ENCODE measurements at places on chromosomes 12 and 14. TPM values are rescaled to one million over a fixed set of nuclear protein-coding genes. Genes with fewer than 3 reads are reported as not detected.

GRCh38 chr12:122282061-122282460 is 15.8 kb upstream of the VPS33A start:
- peak; percentile 58 for DNase-seq

EPS8 gene
- total RNA-seq, result 195 TPM

DNA sequence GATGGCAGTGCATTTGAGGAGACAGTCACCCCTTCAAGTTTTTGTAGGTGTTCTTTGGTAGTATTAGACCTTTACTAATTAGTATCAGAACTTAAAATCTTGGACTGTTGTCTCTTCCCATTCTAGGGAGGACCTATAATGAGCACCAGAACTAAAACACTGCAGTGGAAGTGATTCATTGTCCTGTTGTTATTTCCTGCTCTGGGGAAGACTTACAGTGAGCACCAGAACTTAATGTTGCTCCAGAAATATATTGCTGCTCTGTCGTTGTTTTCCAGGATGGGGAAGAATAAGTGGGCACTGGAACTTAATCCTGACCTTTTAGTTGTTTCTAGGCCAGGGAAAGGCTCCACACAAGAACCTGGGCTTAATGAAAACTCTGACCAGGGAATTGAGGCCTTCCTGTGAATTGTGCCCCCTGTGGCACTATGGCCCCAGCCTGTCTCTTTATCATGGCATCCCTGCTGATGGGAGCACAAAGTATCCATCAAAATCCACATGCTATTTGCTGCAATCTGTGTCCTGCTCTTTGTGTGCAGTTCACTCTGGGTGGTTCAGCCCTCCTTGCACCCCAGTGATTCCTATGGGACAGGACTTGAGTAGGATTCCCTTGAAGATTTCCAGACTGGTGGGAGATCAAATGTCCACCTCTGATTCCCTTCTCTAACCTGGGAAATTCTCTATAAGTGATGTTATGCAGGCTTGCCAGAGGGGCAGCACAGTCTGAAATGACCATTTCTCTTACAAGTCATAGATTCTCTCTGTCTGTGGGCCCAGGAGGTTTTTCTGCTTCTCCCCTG is 175.8 kb downstream of the PAWR start:
- no peak for DNase-seq

GRCh38 chr12:56590237-56590830 is 39.8 kb downstream of the BAZ2A start:
- peak; percentile 9 for DNase-seq

GRCh38 chr12:92110083-92110640 is 35.5 kb downstream of the BTG1 start:
- no peak for DNase-seq

GRCh38 chr14:21136024-21136423 is 19.8 kb downstream of the OR5AU1 start:
- DNase-seq, result peak; percentile 18

- peak; percentile 62 for DNase-seq
Measured at GRCh38 chr14:68363843-68364767, 428.8 kb downstream of the ZFP36L1 start.

GRCh38 chr14:37145395-37145794 is 27.0 kb downstream of the SLC25A21 start:
- peak; percentile 23 for DNase-seq

KLRK1 gene
- total RNA-seq, result not detected

NTS gene
- total RNA-seq, result not detected

NUP37 gene
- total RNA-seq, result 73.1 TPM

DNA sequence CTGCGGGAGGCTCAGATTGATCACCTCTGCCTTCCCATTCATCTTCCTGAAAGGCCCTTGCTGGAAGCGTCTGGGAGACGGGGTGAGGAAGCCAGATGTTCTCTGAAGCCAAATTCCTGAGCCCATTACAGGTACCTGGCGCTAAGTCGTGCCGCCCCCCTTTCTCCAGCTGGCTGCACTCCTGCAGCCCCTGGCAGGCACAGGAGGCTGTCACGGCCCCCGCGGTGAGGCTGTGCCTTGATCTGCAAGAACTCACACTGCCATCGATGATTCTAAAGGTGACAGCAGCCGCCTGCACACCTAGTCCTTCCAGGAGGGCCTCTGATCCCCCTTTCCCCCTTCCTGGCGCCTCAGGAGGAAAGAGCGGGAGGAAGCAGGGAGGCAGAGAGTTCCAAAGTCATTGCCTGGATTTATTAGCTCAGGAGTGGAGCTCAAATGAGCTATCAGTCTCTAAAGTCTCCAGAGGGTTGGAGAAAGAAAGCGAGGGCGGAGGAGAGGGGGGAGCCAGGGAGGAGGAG is 106.9 kb downstream of the RFLNA start:
- DNase-seq, result no peak

GRCh38 chr12:130636370-130636769 is 79.7 kb downstream of the RIMBP2 start:
- no peak for DNase-seq

DNA sequence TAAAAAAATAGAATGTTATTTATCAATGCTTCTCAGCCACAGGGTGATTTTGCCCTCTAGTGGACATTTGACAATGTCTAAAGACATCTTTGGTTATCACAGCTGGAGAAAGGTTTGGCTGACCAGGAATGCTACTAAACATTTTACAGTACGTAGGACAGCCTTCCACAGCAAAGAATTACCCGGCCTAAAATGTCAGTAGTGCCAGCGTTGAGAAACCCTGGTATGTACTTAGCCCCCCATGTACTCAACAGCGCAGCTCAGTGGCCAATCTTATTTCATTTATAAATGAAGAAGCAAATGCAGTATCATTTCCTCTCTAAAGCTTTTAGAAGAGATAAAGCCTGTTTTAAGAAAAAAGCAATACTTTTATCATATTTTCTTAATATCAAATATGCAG is 5.8 kb downstream of the MARK3 start:
- peak; percentile 48 for DNase-seq

GRCh38 chr14:75752086-75752485 is 91.0 kb downstream of the TTLL5 start:
- no peak for DNase-seq

DCN gene
- total RNA-seq, result 748 TPM

SPX gene
- total RNA-seq, result 14.4 TPM

PARPBP gene
- 13.0 TPM for total RNA-seq

MYL2 gene
- total RNA-seq, result not detected

DNA sequence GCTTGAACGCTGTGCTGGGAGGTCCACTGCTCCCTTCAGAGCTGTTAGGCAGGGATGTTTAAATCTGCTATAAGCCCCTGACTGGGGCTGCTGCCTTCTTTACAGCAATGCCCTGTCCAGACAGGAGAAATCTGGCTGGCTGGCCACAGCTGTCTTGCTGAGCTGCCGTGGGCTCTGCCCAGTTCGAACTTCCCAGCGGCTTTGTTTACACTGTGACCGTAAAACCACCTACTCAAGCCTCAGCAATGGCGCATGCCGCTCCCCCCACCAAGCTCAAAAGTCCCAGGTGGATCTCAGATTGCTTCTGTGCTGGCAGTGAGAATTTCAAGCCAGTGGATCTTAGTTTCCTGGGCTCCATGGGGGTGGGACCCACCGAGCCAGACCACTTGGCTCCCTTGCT is 35.8 kb downstream of the CKAP4 start:
- DNase-seq, result peak; percentile 30

SLC25A47 gene
- not detected for total RNA-seq

DNA sequence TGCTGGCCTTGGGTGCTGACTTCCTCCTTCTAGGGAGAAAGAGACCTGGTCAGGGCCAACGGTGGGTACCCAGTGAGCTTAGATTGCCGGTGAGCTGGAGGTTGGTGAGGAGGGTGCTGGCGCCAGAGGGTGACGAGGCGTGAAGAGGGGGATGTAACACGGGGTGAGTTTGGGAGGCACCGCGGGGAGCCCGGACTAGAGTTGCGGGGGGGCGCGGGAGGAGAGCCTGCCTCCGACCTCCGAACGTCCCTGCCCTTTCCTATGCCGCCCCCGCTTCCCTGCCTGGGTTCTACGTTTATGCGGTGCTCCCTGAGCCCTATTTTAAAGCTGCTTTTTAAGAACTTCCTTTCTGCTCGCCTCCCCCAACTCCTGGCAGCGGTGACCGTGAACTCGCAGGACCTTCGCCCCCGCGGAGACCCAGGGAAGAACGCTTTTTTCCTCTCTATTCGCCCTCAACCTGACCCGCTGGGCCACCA is 18.6 kb downstream of the OR6S1 start:
- no peak for DNase-seq

DNA sequence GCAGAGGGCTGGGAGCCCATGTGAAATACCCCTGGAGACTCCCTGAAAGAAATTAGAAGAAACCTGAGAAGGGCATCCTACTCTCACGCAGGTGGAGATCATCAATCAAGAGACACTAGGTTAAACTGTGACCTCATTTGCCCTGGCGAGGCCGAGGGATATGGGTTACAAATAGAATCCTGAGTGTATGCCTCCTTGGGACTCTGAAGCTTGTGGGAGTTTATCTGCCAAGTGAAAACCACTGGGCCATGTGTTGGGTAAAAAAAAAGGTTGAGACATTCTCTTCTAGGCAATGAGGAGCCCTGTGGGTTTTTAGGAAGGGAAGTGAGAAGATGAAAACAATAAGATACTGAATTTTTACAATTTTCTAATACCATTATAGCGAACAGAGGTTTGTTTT is 160.7 kb upstream of the ARID2 start:
- DNase-seq, result no peak

CLEC14A gene
- under 0.01 TPM for total RNA-seq

GRCh38 chr12:124457287-124458219 is 109.9 kb downstream of the NCOR2 start:
- no peak for DNase-seq

DNA sequence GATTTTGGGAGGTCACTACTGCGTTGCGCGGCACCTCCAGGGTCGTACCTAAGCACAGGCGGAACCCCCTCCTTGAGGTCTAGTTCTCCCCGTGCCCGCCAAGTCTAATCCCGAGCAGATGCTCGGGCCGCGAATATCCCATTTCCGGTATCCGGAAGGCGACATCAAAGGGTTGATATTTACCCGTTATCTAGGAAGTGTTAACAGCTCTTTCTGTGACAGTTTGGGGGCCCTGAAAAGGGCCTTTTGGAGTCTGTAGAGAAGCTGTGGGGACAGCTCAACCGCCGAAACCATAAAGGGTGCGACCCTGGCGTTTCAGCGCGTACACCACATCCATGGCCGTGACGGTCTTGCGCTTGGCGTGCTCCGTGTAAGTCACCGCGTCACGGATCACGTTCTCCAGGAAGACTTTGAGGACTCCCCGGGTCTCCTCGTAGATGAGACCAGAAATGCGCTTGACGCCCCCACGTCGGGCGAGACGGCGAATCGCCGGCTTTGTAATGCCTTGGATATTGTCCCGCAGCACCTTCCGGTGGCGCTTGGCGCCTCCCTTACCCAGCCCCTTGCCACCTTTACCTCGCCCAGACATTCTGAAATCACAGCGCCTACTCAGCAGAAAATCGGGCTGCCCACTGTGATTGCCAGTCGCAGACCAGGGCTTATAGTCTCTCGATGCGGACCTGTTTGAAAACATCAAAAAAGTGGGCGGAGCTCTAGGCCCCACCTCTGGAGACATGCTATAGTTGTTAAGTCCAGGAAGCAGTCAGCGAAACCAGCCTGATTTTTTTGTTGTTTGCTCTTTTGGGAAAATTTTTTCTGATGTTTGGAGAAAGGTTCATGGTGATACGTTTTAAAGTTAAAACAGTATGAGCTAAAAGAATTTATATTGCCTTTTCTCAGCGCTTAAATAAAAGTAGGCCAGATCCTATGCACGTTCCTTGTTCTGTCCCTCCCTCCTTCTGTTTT is 32.5 kb downstream of the WBP11 start:
- DNase-seq, result peak; percentile 94

C12orf75 gene
- 490 TPM for total RNA-seq

All from renal cortical epithelial cell (primary cell).